ENCODE measurements at places on chromosomes 4 and X.
A peak's percentile ranks its signal among the peaks of the same experiment; 100 is the strongest.

DNA sequence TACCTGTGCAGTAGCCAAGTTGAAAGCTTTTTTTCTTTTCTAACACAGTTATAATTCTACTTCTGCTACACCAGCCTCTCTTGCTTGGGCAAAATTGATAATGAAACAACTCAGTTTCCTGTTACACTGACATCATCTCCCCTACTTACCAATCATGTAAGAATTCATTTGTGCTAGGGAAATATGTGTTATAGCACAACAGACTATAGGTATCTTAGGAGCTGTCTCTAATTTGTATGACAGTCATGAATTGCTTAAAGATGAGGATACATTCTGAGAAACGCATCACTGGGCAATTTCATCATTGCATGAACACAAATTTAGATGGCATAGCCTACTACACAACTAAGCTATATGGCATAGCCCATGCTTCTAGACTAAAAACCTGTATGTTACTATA, 246.3 kb upstream of the ANKRD50 start:
- DNase-seq: no peak

DNA sequence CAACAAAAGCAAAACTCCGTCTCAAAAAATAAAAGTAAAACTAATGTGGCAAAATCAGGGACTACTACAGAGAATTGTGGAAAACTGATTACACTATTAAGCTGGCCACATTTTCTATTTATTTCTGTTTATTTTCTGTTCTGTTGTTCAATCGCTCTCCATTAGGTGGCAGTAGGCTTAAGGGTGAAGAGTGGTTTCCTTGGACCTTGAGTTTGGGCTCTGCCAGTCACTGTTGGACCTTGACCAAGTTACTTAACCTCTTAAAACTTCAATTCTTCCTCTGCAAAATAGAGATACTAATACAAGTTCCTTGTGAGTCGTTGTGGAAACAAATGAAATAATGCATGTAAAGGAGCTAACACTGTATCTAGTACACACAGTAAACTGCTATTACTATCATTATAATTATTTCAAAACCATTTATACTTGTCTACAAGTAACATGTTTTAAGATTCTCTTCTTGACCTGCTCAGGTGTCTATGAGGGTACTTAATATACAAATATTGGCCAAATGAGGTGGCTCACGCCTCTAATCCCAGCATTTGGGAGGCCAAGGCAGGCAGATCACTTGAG, 15.2 kb downstream of the HSD17B11 start:
- DNase-seq: peak; percentile 90

DNA sequence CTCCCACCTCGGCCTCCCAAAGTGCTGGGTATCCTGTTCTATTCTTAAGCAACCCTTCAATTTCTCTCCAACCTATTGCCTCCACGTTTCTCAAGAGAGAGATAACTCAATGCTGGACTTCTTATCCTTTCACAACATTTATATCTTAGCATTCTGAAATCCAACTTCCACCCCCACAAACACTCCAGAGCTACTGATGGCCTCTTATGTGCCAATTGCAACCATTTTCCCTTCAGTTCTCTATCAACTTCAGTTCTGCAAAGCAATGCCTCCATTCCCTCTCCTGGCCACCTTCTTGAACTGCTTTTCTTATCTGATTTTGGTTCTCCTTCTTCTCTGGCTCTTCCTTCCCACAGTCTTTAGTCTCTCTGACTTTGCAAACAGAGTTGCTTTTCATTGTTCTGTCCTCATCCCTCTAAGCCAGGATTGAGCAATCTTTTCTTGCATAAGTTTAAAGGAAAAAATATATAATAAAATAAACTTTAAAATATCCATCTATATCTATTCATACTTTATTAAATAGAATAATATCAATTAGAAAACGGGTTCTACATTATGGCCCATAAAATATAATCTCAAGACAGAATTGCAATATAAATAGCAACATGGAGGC, 3.6 kb upstream of the STBD1 start:
- DNase-seq: no peak

DNA sequence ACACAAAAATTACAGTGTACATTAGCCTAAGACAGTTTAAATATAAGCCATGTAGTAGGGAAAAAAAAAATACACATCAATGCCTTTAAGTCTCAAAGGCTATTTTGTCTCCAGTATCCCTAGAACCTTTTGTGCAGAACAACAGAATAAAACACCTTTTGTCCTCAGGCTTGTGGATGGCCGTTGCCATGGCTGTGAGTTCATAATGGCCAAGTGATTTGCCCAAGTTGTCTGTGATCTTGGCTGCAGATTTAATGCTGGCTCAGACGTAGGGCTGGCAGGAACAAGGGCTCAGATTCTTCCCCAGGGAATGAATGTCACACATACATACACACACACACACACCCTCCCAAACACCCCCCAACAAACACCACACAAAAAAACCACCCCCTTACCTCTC, 25.3 kb downstream of the GPM6B start:
- peak; percentile 38 for DNase-seq

- peak; percentile 92 for DNase-seq
These were observed 187.0 kb upstream of the S100G start for GRCh38 chrX:16462912-16463311.

DNA sequence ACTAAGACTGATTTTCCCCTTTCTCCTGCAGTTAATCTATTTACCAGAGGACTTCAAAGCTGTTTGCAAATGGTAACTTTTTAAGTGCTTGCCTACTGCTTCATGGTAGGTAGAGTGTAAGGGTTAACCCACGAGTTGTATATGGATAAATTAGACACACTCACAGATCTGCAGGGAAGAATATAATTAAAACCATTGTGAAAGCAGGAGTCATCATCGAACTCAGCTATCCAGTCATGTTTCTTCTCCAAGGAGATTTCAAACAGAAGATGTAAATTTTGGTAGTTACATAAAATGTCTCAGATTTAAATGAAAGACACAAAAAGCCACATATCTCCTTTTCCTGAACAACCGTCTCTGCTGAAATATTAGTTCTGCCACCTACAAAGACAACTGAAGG, 549 bp upstream of the XG start:
- DNase-seq: peak; percentile 49

DNA sequence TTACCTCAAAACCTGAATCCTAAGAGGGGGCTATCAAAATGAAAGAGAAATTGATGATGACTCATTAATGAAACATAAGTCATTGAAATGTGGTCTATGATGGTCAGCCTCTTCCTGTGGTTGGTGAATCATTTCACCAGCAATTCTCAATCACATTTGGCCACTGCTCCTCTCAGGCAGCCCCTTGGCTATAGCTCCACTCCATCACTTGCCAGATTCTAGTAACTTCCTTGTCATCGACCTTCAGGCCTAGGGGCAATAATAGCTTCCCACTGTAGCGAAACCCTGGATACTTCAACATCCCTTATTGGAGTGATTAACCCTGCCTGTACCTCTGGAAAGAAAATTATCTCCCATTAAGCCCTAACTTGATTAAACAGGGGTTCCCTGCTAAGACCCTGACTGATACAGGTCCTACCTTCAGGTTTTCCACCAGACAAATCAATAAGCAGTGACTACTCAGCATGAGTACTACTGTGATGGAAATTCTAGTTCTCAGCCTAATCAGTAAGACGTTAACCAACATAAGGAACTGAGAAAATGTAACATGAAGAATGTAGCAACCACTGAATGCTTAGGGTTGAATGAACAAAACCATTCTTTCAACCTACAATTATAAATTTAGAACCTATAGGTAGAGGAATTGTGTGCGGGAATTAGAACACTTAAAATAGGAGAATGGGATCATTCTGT, 30.4 kb downstream of the ADH7 start:
- DNase-seq: peak; percentile 98

- no peak for DNase-seq
These were observed 180.8 kb downstream of the NHS start for GRCh38 chrX:17555846-17556245.

DNA sequence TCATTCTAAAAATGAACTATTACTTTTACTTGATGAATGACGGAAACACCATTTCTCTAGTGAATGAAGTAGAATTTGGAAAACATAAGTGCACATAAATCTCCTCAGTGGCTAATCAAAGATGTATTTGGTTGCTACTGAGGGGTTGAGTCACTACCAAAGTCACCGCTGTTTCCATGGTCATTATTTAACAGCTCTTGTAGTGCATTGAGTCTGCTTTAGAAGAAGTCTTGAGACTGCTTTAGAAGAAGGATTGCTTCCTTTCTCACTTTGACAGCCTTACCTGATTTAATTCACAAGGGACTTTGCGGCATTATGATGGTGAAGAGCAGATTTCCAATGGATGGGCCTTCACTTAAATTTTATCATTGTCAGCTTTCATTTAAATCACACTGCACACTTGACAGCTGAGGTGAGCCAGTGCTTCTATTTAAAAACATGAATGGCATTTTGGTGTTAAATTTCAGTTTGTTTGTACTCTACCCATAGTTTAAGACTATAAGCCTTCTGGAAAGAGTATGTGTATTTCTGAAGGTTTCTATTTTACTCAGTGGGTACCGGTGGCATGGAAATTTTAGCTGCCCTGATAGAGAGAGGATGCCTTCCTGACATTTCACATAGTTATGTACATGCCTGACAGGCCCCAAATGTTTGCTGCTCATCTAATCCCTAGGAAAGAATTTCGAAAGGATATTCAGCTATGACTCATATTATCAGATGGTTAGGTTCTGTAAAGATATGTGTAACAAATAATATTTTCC, 9.5 kb downstream of the ASB5 start:
- DNase-seq: peak; percentile 75

GRCh38 chr4:39346856-39347519, 19.2 kb downstream of the RFC1 start:
- no peak for DNase-seq

DNA sequence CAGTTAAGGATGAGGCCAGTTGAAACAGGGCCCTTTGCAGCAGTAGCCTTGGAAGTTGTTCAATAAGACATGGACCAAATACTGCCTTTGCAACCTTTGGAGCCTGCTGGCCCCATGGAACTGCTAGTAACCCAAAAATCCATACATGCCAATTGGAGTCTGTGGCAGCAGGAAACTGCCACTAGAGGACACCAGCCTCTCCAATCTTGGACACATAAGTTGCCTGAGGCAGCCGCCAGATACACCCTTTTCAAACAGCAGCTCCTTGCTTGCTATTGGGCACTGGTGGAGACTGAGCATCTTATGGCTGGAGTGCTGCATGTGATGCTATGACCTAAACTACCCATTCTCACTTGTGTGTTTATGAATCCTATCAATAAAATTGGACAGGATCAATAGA, 14.8 kb upstream of the LAP3 start:
- DNase-seq: no peak

Data from fibroblast of mammary gland (primary cell).